Calu3 (cell line): ENCODE measurements at places on chromosomes 11 and 22. TPM values are rescaled to one million over a fixed set of nuclear protein-coding genes. Genes with fewer than 3 reads are reported as not detected.

GRCh38 chr11:69661413-69661715 lies 13.8 kb downstream of the LTO1 start:
- no peak for DNase-seq

Gene OR4A16
- total RNA-seq: not detected in 2 replicates

DNA sequence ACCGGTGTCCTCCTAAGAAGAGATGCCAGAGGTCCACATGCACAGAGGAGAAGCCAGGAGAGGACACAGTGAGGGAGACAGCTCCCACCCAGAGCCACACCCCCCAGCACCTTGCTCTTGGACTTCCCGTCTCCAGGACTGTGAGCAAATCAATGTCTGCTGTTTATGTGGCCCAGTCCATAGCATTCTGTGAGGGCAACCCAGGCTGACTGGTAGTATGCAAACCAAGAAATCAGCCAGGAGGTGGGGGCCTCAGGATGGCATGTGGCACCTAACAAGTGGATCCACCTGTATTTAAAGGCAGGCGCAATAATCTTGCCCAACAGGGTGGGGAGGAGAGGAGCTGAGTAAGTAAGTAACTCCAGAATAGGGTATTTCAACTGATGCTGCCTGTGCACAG lies 136.4 kb downstream of the BRD1 start:
- DNase-seq: no peak

DNA sequence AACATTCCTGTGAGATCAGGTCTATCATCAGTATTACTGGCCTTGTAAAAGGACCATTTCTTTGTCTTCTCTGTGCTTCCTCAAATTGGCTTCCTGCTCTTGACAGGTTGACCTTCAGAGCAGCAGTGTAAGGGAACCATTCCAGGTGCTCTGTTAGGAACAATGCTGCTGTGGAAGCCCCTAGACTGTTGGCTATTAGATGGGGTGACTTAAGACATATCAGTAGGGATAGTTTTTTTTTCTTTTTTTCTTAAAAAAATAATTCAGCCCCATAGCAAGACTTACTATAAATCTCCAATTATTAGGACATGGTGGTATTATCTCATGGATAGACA lies 37.6 kb downstream of the COA4 start:
- DNase-seq: no peak

- peak; percentile 69 for DNase-seq
Observed at GRCh38 chr11:63560506-63561180, 2.5 kb downstream of the PLAAT2 start.

DNA sequence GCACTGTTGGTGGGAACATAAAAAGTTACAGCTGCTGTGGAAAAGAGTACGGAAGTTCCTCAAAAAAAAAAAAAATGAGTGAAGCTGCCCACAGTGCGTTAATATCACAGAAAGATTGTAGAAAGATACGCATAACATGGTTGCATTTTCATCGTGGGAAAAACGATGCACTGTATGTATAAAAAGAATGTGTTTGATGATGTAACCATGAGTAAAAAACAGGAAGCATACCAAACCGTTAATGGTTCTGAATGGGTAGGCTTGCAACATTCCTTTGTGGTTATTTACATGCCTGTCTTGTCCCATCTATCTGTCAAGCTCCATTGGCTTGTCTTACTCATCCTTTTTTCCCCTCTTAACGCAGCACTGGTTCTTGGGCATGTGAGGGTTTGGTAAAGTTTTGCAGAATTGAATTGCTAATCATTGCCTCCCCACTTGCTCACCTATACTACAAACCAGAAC lies 33.8 kb upstream of the DKK3 start:
- no peak for DNase-seq

Gene AAMDC
- 11.7 and 12.9 TPM in 2 replicates for total RNA-seq

DNA sequence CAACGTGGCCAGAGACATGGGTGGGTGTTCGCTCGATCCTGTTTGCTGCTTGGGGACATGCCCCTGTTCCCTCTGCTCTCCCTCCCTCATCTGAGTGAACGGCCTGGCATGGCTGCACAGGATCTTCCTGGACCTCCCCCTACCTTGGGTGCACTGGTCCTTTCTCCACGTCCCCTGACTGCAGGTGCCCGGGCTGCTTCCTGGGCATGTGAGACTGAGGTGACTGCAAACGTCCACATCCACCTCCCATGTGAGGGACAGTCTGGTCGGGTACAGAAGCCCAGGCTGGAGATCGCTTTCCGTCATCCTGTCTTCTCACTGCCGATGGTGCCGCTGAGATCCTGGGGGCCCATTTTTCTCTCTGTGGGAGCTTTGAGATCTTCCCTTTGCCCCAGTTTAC lies 11.8 kb downstream of the SULT4A1 start:
- no peak for DNase-seq
